ENCODE measurements at places on chromosomes 5 and 9.

DNA sequence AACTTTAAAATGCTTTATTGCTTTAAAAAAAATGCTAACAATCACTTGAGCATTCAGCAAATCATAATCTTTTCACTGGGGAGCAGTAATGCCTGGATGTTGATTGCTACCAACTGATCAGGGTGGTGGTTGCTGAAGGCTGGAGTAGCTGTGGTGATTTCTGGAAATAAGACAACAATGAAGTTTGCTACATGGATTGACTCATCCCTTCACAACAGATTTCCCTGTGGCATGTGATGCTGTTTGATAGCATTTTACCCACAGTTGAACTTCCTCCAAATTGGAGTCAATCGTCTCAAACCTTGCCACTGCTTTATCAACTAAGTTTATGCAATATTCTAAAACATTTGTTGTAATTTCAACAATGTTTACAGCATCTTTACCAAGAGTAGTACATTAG is 83.3 kb downstream of the MLLT3 start:
- DNase-seq, result no peak

DNA sequence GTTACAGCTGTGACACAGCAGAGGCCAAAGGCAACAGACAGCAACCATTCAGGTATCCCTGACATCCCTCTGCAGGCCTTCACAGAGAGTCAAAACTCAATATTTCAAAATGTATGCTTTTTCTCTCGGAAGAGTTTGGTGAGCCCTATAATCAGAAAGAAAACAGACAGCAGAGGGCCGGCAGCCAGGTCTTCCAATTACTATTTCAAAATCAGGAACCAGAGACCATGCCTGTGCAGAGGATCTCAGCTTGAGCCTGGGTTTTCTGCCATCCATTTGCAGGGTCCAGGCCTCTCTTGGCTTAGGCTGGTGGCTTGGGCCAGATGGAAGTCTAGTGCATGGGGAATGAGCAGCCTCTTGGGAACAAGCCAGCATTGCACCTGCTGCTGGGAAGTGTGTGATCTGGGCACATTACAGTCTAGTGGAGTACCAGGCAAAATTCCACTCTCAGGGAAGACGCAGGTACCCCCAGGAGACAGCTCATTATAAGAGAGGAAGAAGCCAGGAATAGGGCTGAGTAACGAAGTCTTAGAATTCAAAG is 231.3 kb downstream of the ENC1 start:
- no peak for DNase-seq

DNA sequence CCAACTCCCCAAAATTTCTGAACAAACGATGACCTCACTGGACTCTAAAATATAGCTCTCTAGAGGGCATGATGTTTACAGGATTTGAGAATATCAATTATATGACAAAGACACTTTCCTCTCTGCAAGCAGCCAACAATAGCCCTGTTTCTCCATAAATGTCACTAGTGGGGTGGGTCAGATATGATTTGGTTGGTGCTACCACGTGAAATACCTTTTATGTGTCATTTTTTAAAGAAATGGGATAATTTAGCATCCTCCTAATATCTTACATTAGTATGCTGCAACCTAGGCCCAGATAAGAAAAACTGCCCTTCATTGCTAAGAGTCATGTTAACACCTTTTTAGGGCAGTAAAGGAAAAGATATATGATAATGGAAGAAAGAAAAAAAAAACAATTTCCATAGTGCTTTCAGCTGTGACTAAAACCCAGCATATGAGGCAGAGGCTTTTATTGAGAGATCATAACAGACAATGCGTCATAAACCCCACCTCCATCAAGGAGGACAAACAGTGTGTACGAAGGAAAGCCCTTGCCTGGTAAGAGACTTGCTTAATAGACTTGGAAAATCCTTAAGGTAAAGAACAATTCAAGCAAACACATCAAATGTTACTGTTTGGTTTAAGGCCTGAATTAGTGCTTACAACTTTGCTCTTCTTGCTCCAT is 372.4 kb upstream of the PAPPA start:
- no peak for DNase-seq

GRCh38 chr5:140550147-140551079 is 3.0 kb downstream of the EIF4EBP3 start:
- DNase-seq, result no peak

DNA sequence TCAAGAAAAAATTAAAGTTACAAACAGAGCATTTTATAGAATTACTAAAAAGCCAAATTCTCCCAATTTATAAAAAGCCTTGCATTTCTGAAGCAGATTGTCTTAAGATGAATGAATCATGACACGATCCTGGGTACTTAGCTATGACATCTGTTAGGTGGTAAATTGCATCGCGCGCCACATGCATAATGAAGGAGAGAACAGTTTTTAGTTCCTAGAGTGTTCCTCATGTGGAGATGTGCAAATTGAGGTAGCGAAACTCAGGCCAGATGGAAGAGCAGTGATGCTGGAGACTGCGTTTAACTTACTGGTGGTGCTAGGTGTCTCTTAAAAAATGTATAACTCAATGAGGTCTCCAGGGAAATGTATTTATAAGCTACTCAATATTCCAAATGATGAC is 516.1 kb downstream of the EFNA5 start:
- DNase-seq, result no peak

Data from activated gamma-delta T cell (primary cell).